ENCODE measurements at places on chromosomes 6 and 20.

DNA sequence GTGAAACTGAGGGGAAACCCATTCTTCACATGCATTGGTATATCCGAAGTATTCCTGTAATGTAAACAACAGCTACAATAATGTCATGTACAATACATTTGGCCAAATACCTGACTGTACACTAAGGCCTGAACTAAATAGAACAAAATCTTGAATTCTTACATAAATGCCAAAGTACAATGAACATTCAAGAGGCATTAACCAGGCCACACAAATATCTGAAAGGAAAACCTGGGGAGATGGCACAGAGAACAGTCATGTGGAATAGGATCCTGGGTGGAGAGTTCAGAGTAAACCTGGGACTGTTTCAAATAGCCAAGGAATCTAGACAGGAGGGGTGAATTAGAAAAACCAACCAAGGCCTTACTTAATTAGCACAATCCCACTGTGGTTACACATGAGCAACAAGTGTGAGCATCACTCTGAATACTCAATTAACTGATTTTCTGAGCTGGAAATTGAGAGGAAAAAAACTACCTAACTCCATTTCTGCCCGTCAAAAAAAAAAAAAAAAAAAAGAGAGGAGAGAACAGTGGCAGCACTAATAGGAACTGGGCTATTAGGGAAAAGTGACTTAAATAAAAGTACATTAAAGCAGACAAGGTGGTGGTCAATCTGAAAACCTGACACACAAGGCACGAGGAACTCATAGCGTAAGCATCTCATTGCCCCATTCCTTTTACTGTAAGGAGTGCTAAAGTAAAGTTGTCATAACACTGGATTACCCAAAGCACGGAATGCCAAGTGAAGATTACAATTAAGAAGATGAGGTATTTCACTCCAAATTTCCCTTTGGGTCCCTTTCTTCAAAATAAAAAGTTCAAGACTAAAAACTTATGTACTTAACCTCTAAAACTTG, 10.9 kb downstream of the SNX5 start:
- no peak for DNase-seq

DNA sequence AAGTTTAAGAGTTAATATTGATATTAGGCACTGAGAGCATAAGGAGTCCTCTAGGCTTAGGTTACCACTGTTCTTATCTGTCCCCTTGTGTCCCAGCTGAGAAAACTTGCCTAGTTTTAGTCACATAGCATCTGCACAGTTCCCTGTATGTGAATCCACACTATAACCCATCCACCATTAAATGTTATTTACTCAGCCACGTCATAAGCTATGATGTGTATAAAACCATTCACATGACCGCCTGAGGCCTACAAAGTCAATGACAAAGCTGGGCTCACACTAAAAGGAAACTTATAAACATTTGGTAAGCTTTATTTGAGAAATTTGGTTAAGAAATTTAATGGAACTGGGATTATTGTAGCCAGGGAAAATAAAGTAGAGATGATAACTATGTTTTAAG, 59.2 kb upstream of the TFAP2D start:
- no peak for DNase-seq

DNA sequence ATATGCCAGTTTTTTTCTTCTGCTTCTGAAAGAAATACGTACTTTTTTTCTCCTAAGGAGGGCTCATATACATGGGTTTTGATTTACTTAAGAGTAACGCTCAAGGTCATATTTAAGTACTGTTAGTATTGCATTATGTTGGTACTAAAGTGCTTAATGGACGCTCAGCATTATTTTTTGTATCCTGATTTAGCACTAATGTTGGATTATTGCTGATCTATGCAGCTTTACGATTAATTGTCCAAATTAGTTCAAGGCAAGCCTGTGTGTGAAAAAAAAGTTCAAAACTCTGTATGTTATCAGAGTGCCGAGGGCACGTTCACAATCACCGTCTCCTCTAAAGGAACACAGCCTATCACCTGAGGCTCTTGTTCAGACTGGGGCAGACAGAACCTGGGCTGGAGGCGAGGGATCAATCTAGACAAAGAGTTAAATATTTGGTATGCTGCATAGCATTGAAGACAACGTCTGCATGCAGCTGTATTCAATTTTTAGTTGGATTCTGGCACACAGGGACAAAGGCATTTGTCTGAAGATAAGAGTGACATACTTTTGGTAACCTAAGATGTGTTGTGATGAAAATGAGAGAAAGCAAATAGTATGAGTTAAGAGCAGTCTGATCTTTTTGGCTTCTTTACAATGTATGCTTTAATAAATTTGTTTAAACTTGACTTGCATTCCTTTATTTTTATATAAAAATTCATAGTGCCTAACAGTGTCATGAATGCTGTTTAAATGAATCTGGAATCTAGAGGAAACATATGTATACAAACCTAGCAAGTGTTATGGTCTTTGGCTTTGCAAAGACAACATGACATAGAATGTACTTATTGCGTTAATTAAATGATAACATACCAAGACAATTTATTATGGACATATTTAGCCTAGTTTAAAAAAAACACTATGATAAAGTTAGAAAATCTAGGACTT, 341.2 kb downstream of the SAMD5 start:
- DNase-seq: no peak

- DNase-seq: no peak
Observed at GRCh38 chr20:58877976-58878360, 25.5 kb downstream of the GNAS start.

- no peak for DNase-seq
Observed at GRCh38 chr20:46657618-46658017, 6.4 kb upstream of the SLC13A3 start.

GRCh38 chr6:38552121-38552520, 87.6 kb downstream of the BTBD9 start:
- no peak for DNase-seq

GRCh38 chr6:114747995-114748625, 405.3 kb upstream of the HS3ST5 start:
- DNase-seq: peak; percentile 42

GRCh38 chr20:43432498-43432897, 25.2 kb upstream of the SRSF6 start:
- DNase-seq: no peak
